Transverse colon (tissue), 4 donors: ENCODE measurements at places on chromosomes 1 and 21. TPM values are rescaled to one million over a fixed set of nuclear protein-coding genes. Genes with fewer than 3 reads are reported as not detected.

RXFP4 gene
- 2.9 TPM for total RNA-seq

HMCN1 gene
- 1.6 TPM for total RNA-seq

BGLAP gene
- total RNA-seq: 2.1 TPM

EPHA8 gene
- not detected for total RNA-seq

LMX1A gene
- 0.79 TPM for total RNA-seq

CSMD2 gene
- total RNA-seq: 0.16 TPM

- no peaks in the 10 kb centered on the region for H3K36me3 ChIP-seq
- H3K27me3 ChIP-seq: no peaks in the 10 kb centered on the region
- no peak overlapping the region for H3K4me3 ChIP-seq
These were observed 99.7 kb upstream of the BEND5 start for GRCh38 chr1:48876330-48876785.

DNA sequence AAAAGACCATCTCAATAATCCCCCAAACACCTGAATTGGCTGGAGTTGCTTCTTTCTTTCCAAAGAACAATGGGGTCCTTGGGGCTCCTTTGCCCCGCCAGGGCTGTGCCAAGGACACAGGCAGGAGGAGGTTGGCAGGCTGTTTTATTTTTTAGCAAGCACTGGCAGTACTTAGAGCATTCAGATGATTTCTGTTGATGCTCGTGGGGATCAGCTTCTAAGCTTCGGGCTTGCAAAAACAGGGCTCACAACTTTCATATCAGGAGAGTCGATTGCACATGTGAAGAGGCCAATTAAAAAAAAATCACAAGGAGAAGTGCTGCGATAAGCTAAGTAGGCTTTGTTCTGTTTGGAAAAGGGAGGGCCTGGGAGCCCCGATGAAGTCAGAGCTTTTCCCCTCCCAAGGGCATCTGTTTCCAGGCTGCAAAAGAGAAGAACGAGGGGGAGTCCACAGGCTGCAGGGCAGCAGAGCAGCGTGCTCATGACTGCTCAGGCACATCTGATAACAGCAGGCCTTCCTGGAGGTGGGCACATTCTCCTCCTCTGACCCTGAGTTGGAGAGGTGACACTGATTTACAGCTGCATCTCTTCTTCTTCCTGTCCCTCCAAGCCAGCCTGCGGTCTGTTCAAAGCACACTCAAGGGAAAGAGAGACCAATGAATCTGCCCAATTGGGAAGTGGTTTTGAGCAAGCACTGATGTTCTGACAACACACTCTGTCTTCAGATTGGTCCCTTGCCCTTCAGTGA lies 27.3 kb upstream of the BCAR3 start:
- H3K27ac ChIP-seq: no peak overlapping the region
- H3K36me3 ChIP-seq: no peaks in the 10 kb centered on the region
- DNase-seq: no peak
- H3K4me1 ChIP-seq: no peaks in the 10 kb centered on the region
- H3K4me3 ChIP-seq: no peak overlapping the region

DNA sequence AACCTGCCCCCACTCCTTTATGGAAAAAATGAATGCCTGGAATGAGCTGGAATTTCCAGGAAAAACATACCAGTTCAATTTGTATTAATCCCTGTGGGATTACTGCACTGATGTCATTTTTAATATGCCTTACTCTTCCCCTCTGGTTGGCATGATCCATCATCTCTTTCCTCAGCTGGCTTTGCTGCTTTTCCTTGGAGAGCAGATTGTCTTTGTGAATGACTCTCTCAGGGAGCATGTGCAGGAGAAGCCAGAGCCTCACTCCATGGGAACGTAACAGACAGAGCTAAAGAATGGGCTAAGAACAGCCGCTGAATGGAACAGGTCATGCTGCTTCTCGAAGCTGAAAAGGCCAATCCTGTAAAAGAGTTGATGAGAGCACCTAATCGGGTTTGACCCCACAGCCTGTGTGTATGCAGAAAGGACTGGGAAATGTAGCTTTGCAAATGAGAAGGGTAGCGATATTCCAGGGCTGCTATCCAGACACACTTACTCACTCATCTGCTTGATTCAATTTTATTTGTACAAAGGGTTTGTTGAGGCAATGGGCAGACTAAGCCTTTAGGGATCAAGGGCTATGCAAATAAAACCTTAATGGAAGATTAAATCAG lies 20.7 kb downstream of the PHC2 start:
- no peak overlapping the region for H3K4me3 ChIP-seq
- peak overlapping the region; percentile 28 for H3K27ac ChIP-seq
- no peaks in the 10 kb centered on the region for H3K27me3 ChIP-seq

- no peaks in the 10 kb centered on the region for H3K4me1 ChIP-seq
- no peak overlapping the region for H3K27ac ChIP-seq
- no peak for DNase-seq
These were observed 14.5 kb downstream of the NPHP4 start for GRCh38 chr1:5977494-5978444.

GRCh38 chr1:194755241-194755994 lies 1569.0 kb upstream of the B3GALT2 start:
- H3K27ac ChIP-seq: no peak overlapping the region
- H3K36me3 ChIP-seq: no peaks in the 10 kb centered on the region
- no peaks in the 10 kb centered on the region for H3K4me1 ChIP-seq
- no peak for DNase-seq

DNA sequence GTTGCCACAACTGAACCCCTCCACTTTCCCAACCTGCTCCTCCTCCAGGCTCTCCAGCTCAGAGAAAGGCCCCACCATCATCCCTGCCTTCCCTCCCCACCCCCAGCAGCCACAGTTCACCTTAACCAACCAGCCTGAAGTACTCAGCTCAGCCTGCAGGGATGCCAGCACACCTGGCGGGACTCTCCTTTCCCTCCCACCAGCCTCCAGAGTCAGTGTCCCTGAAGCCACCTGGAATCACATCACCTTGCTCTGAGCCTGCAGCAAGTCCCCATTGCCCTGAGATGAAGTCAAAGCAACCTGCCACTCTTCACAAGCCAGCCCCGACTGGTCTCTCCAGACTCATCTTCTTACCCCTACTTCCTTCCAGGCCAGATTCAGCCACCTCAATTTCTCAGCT lies 26.2 kb upstream of the ZC3H12A start:
- no peak overlapping the region for H3K27ac ChIP-seq
- H3K27me3 ChIP-seq: peaks cover 24% of the 10 kb centered on the region
- no peaks in the 10 kb centered on the region for H3K36me3 ChIP-seq
- H3K4me3 ChIP-seq: no peak overlapping the region

- H3K4me3 ChIP-seq: no peak overlapping the region
- peaks cover 33% of the 10 kb centered on the region for H3K27me3 ChIP-seq
- H3K36me3 ChIP-seq: no peaks in the 10 kb centered on the region
- H3K4me1 ChIP-seq: peaks cover 7% of the 10 kb centered on the region
- no peak for DNase-seq
These were observed 11.9 kb upstream of the LRRC71 start for GRCh38 chr1:156908541-156908940.

GRCh38 chr1:83130886-83131691 lies 867.8 kb downstream of the TTLL7 start:
- no peaks in the 10 kb centered on the region for H3K4me1 ChIP-seq
- no peaks in the 10 kb centered on the region for H3K27me3 ChIP-seq
- H3K36me3 ChIP-seq: no peaks in the 10 kb centered on the region

DNA sequence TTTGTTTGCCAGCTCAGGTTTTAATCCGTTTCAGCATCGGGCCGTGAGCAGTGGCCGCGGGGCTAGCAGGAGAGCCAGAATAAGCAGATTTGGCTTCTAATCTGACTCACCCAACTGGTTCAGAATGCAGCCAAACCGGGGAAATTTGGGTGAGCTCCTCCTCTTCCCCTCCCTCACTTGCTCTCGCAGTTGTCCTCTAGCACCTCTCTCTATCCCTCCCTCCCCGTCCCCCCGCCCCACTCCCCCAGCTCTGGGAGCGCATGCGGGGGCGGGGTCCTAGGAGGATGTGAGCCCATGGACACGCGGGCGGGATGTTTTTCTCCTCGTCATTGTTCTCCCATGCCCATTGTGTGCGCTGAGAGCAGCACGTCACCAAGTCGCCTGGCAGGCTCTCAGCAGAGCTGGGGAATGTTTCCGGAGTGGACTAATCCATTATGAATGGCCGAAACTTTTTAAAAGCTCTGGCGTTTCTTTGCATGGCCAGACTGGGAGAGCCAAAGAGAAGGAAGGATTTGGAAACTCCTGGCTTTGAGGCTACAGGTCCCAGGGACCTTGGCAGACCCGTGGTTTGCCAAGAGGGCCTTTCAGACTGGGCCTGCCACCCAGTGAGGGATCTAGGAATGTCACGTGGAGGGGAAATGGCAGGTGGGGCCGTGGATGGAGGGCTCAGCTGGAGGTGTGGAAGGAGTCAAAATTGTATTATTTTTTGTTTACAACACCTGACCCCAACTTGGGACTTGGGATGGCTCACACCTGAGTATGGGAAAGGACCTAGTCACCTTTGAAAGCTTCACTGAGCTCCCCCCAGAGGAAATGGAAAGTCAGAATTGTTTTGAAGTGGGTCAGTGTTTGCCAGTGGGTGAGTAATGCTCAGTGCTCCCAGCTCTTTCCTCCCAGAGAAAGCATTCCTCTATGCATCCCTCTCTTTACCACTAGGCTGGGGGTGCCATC lies 39.2 kb downstream of the CDK18 start:
- peak overlapping the region; percentile 47 for H3K27ac ChIP-seq
- peaks cover 27% of the 10 kb centered on the region for H3K27me3 ChIP-seq
- DNase-seq: peak; percentile 54
- peaks cover 10% of the 10 kb centered on the region for H3K4me1 ChIP-seq
- H3K36me3 ChIP-seq: no peaks in the 10 kb centered on the region

GRCh38 chr1:215704089-215704860 lies 137.2 kb downstream of the KCTD3 start:
- no peaks in the 10 kb centered on the region for H3K4me1 ChIP-seq
- H3K36me3 ChIP-seq: no peaks in the 10 kb centered on the region
- no peak for DNase-seq
- H3K4me3 ChIP-seq: no peak overlapping the region
- H3K27ac ChIP-seq: no peak overlapping the region

DNA sequence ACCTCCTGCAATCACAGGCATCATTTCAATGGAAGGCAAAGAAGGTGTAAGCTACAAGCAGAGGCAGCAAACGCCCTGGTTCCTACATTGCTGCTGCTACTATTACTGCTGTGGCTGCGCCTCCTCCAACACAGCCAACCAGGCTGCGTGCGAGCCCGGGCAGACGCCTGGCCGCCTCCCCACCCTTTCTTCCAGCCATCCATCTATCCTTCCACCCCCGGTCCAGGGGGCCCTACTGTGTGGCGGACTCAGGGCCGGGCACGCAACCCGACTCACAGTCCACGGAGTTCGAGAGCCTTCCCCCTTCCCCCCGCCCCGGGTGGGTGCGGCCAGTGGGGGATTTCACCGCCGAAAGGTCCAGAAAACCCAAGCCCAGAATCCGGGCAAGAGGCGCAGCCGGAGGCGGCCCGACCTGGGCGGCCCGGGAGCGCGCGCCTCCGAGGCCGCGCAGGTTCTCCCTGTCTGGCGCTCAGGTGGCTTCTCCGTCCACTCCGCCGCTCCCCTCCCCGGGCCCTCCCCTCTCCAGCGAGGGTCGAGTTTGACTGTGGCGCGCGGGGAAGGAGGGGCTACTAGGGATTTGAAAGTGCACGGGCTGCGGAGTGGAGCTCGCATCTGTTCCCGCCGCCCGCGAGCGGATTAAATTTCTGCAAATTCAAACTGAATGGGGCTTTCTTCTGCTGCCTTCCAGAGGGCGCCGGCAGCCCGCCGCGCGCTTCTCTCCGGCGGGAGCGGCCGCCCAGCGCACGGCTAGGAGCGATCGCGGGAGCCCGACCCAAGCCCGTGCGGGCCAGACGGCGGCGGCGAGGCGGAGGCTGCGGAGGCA lies at the start of gene HUNK:
TSS of gene HUNK (plus strand) at position 569 of the 823 bp plus-strand sequence. CDS start 655 bp downstream, outside the sequence.
- H3K27ac ChIP-seq: peak within 1 kb of the TSS; percentile 88
- peaks cover 23% of the 10 kb centered on the region for H3K4me1 ChIP-seq
- peak; percentile 58 for DNase-seq
- no peaks in the 10 kb centered on the region for H3K36me3 ChIP-seq
- H3K27me3 ChIP-seq: peaks cover 24% of the 10 kb centered on the region
- H3K4me3 ChIP-seq: peak within 1 kb of the TSS; percentile 74

GRCh38 chr1:53140451-53140850 lies 2.0 kb downstream of the SLC1A7 start:
- H3K4me3 ChIP-seq: no peak overlapping the region
- H3K27me3 ChIP-seq: no peaks in the 10 kb centered on the region
- H3K4me1 ChIP-seq: peaks cover 4% of the 10 kb centered on the region
- DNase-seq: no peak
- peak overlapping the region; percentile 61 for H3K27ac ChIP-seq

DNA sequence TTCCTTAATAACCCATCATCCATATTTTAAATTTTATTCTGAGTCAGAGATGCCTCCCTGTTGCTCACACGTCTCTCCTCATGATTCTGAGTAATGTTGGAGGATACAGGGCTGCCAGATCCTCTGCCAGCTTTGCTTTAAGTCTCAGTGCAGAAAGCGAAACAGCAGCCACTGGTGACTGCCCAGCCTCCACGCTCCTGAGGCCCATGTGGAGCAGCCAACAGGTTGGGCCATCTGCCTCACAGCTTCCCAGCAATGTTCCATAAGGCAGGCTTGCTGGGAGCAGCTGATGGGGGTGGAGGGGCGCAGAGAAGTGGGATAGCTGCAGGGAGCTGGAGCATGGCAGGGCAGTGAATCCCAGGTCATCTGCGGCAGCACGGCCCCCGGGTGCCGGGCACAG lies 104.2 kb downstream of the IGSF21 start:
- no peaks in the 10 kb centered on the region for H3K27me3 ChIP-seq
- no peak overlapping the region for H3K4me3 ChIP-seq
- no peaks in the 10 kb centered on the region for H3K4me1 ChIP-seq
- H3K27ac ChIP-seq: no peak overlapping the region

DNA sequence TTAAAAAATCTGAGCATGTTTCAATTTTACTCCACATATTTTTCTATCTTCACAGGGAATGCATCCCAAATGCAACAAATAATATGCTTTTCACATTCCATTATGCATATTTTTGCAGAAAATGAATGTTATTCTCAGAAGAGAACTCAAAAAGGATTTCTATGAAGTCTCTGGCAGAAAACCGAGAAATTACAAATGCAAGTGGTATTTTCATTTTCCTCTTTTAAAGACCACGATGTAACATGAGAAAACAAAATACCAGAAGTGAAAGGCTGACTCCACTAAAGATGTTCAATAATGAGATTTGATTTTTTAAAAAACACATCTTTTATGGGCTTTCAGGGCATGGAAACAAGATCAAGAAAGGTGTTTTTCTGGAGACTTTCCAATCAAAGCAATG lies 5.0 kb upstream of the PDC start:
- no peaks in the 10 kb centered on the region for H3K36me3 ChIP-seq
- no peak for DNase-seq
- H3K4me3 ChIP-seq: no peak overlapping the region
- H3K27me3 ChIP-seq: no peaks in the 10 kb centered on the region
- no peaks in the 10 kb centered on the region for H3K4me1 ChIP-seq

DNA sequence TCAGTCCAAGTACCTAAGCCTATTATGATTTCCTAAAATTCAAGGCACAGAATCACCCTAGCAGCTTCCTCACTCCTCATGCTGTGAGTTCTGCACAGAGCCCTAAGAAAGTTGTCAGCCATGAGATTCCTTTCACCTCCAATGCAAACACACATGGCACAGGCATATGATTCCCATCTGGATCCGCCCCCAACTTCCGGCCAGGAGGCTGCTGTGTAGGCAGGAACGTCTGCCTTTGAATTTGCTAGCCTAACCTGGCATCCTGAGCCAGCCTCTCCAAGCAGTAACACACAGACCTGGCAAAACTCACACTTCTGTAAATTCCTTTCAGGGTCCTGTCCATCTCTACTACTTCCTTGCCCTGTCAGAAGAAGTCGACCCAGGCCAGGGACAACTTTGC lies 521.1 kb upstream of the BEND5 start:
- no peaks in the 10 kb centered on the region for H3K36me3 ChIP-seq
- no peak for DNase-seq
- H3K4me1 ChIP-seq: no peaks in the 10 kb centered on the region

- no peak for DNase-seq
- H3K36me3 ChIP-seq: no peaks in the 10 kb centered on the region
- no peak overlapping the region for H3K4me3 ChIP-seq
- peaks cover 8% of the 10 kb centered on the region for H3K4me1 ChIP-seq
These were observed 26.5 kb downstream of the APP start for GRCh38 chr21:26144031-26144430.
